Astrocyte (in vitro differentiated cells and primary cell): ENCODE measurements at places on chromosomes 11 and 22.
A peak's percentile ranks its signal among the peaks of the same experiment; 100 is the strongest.

GRCh38 chr22:33577862-33578411 lies 342.3 kb downstream of the LARGE1 start:
- DNase-seq, result peak; percentile 8

- no peak for DNase-seq
Measured at GRCh38 chr22:22974795-22975580, 87.4 kb downstream of the IGLL5 start.

GRCh38 chr11:59365232-59366018 lies 6.7 kb downstream of the OR5AN1 start:
- no peak for DNase-seq

GRCh38 chr11:10315083-10315482 lies 10.2 kb downstream of the ADM start:
- no peak for DNase-seq

GRCh38 chr22:37664249-37665101 lies 6.0 kb downstream of the PDXP start:
- DNase-seq, result no peak
